Mesothelial cell of epicardium (in vitro differentiated cells): ENCODE measurements at places on chromosomes 1 and 21.

DNA sequence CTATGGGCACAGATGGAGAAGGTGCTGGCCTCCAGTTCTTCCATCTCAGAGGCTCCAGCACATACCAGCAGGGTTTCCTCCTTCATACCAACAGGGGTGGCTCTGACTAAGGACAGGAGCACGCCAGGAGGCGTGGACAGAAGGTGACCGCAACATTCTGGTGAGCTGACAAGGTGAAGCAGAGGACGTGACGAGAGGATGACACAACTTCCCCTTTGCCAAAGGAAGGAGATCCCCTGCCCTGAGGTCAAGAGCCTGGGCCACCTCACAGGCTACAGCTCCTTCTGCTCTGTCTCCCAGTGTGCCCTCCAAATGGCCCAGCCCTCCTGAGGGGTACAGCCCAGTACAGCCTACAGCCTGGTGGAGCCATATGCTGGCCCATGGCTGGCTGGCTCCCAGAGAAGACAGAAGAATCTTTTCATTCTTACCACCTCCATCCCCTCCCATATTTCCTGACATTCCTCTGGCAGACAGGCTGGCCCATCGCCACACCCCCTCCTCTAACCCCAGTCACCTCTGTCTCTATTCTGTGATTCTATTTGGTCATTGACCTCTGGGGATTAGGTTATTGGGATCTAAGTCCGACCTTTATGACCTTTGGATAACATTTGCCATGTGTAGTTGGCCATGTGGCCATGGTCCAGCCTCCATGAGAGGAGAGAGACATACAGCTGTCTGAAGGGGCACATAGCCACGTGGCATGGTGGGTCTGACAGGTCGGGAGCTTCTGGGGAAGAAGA lies 5.1 kb upstream of the LAMB3 start:
- H3K4me3 ChIP-seq, result no peak overlapping the region
- H3K27ac ChIP-seq, result no peak overlapping the region
- no peaks in the 10 kb centered on the region for H3K36me3 ChIP-seq
- H3K27me3 ChIP-seq, result no peaks in the 10 kb centered on the region
- H3K4me1 ChIP-seq, result peaks cover 46% of the 10 kb centered on the region

DNA sequence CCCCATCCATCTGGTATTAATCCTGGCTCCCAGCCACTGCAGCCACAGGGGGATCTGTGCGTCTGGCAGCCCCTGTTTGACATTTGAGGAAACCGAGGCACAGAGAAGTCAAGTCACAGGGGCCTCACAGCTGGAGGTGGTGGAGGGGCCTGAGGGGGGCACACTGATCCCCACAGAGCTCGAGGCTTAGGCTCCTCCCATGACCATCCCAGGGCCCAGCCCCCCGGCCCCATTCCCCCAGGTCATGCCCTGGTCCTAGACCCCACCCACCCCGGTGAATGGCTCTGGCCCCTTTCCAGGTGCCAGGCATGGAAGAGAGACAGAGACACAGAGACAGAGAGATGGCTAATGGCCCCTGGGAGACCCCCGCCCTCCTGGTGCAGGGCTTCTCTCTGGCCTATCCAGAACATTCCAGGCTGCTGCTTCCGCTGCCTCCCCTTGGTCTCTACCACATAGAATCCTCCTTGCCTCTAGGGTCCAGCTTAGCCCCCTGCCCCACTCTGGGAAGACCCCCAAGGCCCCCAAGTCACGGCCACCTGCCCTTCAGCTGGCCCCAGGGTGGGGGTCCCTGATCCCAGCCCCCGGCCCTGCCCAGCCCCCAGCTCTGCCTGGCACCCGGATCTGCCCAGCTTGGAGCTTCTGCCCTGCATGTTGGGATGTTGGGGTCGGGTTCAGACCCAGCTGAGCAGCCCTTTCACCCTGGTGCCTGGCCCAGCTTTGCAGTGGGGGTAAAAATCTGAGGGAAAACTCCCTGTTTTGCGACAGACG lies 29.2 kb upstream of the LRRC3 start:
- no peak overlapping the region for H3K27ac ChIP-seq
- no peaks in the 10 kb centered on the region for H3K27me3 ChIP-seq
- no peak overlapping the region for H3K4me3 ChIP-seq
- no peaks in the 10 kb centered on the region for H3K4me1 ChIP-seq

DNA sequence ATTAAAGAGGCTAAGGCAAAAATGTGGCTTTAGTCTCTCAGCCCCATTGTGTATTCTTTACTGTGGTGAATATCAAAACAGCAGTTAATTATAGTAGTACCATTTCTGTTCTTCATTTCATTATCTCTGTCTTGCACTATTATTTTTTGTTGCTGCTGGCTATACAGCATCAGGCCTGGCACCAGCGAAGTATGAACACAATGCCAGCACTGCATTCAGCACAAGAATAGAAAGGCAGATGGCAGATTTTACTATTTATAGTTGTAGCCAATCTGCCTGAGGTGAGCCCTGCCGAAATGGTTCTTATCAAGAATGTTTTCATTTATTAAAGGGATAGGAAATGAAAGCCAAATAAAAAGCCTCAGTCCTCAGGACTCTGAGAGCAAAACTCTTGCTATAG lies 72.1 kb downstream of the GPR52 start:
- H3K4me1 ChIP-seq, result no peaks in the 10 kb centered on the region
- no peaks in the 10 kb centered on the region for H3K27me3 ChIP-seq
- H3K27ac ChIP-seq, result no peak overlapping the region
- DNase-seq, result no peak
- H3K4me3 ChIP-seq, result no peak overlapping the region

- no peaks in the 10 kb centered on the region for H3K36me3 ChIP-seq
- H3K4me3 ChIP-seq, result no peak overlapping the region
Observed at GRCh38 chr1:183274836-183275235, 88.8 kb downstream of the LAMC2 start.

- DNase-seq, result no peak
- no peaks in the 10 kb centered on the region for H3K36me3 ChIP-seq
Observed at GRCh38 chr1:210731193-210731592, 402.5 kb downstream of the HHAT start.

- no peak for DNase-seq
- H3K27me3 ChIP-seq, result peaks cover 12% of the 10 kb centered on the region
- H3K4me3 ChIP-seq, result no peak overlapping the region
- H3K4me1 ChIP-seq, result no peaks in the 10 kb centered on the region
Observed at GRCh38 chr21:34640858-34641257, 25.9 kb upstream of the RCAN1 start.

DNA sequence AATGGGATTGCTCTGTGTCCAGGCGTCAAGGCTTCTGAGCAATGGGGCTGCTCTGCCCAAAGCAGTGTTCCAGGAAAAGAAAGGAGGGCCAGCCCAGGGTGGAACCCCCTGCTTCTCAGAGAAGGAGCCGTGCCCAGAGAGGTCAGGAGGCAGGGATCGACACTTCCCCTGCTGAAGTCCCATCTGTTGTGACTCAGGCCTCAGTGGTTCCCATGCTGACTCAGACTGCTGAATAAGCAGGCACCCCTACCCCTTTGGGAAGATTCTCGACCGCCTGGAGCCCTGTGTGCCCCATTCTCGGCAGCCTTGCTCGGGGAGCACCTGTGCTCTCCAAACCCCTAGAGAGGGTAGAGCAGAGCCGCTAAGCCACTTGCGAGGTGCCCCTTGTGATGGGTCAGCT lies 23.9 kb downstream of the PKP1 start:
- H3K4me3 ChIP-seq, result no peak overlapping the region
- H3K27ac ChIP-seq, result no peak overlapping the region
- no peak for DNase-seq
- no peaks in the 10 kb centered on the region for H3K36me3 ChIP-seq

GRCh38 chr1:199272628-199273086 lies 633.8 kb downstream of the PTPRC start:
- H3K36me3 ChIP-seq, result no peaks in the 10 kb centered on the region
- H3K4me3 ChIP-seq, result no peak overlapping the region
- H3K27me3 ChIP-seq, result no peaks in the 10 kb centered on the region

- H3K4me1 ChIP-seq, result peaks cover 34% of the 10 kb centered on the region
- no peaks in the 10 kb centered on the region for H3K36me3 ChIP-seq
- no peak overlapping the region for H3K4me3 ChIP-seq
- no peak for DNase-seq
Observed at GRCh38 chr1:30806381-30807317, 49.1 kb upstream of the LAPTM5 start.

- H3K4me1 ChIP-seq, result no peaks in the 10 kb centered on the region
- no peak for DNase-seq
- no peak overlapping the region for H3K4me3 ChIP-seq
- H3K36me3 ChIP-seq, result peaks cover 11% of the 10 kb centered on the region
Observed at GRCh38 chr1:227776331-227776771, 39.1 kb upstream of the PRSS38 start.

GRCh38 chr1:59604191-59604590 lies 210.6 kb upstream of the HOOK1 start:
- no peak for DNase-seq
- peaks cover 17% of the 10 kb centered on the region for H3K36me3 ChIP-seq
- H3K4me3 ChIP-seq, result no peak overlapping the region
- H3K27ac ChIP-seq, result no peak overlapping the region

DNA sequence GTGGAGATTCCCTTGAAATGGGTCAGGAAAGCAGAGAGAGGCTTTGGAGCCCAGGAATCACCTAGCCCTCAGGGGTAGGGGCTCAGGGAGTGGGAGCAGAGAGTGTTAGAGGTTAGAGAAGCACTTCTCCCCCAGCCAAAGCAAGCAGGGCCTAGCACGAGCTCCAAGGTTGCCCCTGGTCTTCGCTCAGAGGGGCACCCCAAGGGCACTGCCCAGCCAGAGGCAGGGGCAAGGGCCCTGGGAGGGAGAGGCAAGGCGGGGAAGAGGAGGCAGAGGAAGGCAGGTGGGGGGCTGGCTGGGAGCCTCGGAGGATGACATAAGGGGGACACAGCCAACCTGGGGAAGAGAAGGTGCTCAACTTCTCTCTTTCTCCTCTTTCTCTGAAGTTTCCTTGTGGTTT lies 71.9 kb downstream of the CASZ1 start:
- H3K27me3 ChIP-seq, result peaks cover 52% of the 10 kb centered on the region
- no peaks in the 10 kb centered on the region for H3K36me3 ChIP-seq
- peak overlapping the region; percentile 77 for H3K27ac ChIP-seq
- H3K4me3 ChIP-seq, result no peak overlapping the region

GRCh38 chr1:79128722-79129121 lies 122.2 kb upstream of the ADGRL4 start:
- no peaks in the 10 kb centered on the region for H3K36me3 ChIP-seq
- no peaks in the 10 kb centered on the region for H3K4me1 ChIP-seq
- DNase-seq, result no peak
- no peak overlapping the region for H3K4me3 ChIP-seq
- H3K27ac ChIP-seq, result no peak overlapping the region

DNA sequence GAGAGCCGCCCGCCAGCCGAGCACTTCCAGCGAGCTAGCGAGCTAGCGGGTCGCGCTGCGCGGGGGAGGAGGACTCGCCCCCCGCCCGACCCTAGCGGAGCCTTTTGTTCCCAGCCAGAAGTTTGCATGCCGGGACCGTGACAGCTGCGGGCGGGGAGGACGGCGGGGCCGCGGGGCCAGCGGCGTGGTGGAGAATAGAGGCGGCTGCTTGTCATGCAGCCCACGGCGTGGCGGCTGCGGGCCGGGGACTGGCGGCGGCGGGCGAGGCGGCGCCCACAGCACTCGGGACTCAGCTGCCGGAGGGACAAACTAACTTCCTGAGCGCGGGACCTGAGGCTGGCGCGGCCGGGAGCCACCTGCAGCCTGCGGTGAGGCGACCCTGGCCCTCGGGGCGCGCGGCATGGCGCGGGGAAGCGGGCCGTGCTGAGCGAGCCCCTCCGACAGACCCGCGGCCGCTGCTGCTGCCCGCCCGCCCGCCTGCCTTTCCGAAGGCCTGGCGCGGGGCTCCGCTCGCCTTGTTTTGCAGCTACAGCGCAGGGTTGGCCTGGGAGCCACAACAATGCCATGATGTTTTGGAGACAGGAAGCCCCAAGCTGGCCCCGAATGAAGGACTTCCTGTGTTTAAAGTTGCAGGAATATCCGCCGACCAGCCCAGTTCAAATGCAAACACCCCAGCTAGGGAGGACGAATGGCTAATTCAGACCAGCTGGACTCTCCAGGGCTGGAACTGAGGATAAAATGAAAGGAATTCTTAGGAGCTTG lies 82.2 kb upstream of the BMP8A start:
- no peaks in the 10 kb centered on the region for H3K27me3 ChIP-seq
- H3K4me1 ChIP-seq, result peaks cover 77% of the 10 kb centered on the region
- H3K4me3 ChIP-seq, result peak overlapping the region; percentile 89
- DNase-seq, result peak; percentile 55
- H3K36me3 ChIP-seq, result peaks cover 9% of the 10 kb centered on the region
- peak overlapping the region; percentile 92 for H3K27ac ChIP-seq

- no peak for DNase-seq
- peaks cover 15% of the 10 kb centered on the region for H3K36me3 ChIP-seq
- H3K27ac ChIP-seq, result peak overlapping the region; percentile 95
- H3K27me3 ChIP-seq, result no peaks in the 10 kb centered on the region
- peak overlapping the region; percentile 25 for H3K4me3 ChIP-seq
Observed at GRCh38 chr1:164647211-164647610, 88.2 kb downstream of the PBX1 start.

GRCh38 chr1:49307457-49307856 lies 530.8 kb upstream of the BEND5 start:
- no peak overlapping the region for H3K27ac ChIP-seq
- no peak for DNase-seq
- H3K36me3 ChIP-seq, result peaks cover 3% of the 10 kb centered on the region
- H3K4me3 ChIP-seq, result no peak overlapping the region

DNA sequence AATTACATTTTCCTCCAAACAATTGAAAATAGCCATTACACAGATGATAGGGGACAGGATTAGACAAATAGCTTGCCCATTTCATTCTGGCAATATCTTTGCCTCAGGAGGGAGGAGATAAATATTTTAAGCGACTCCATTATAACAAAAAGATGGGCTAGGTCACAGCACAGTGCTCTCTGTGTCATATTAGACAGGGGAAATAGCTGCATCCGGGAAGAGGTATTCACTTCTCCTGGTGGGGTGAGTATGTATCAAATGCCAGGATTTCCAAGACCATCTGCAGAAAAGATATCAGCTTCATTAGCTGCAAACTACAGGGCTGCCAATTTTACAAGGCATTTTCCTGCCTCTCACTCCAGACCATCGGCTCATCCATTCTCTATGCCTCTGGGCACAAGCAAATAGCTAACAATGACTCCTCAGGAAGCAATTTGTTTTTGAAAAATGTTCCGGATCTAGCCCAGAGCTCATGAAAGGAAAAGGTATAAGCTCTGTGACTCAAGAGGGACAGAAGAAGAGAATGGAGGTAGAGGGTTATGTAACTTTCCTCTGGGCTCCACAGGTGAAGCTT lies 41.9 kb upstream of the ANGPTL7 start:
- H3K4me1 ChIP-seq, result peaks cover 6% of the 10 kb centered on the region
- H3K36me3 ChIP-seq, result peaks cover 25% of the 10 kb centered on the region
- no peaks in the 10 kb centered on the region for H3K27me3 ChIP-seq
- no peak overlapping the region for H3K27ac ChIP-seq

DNA sequence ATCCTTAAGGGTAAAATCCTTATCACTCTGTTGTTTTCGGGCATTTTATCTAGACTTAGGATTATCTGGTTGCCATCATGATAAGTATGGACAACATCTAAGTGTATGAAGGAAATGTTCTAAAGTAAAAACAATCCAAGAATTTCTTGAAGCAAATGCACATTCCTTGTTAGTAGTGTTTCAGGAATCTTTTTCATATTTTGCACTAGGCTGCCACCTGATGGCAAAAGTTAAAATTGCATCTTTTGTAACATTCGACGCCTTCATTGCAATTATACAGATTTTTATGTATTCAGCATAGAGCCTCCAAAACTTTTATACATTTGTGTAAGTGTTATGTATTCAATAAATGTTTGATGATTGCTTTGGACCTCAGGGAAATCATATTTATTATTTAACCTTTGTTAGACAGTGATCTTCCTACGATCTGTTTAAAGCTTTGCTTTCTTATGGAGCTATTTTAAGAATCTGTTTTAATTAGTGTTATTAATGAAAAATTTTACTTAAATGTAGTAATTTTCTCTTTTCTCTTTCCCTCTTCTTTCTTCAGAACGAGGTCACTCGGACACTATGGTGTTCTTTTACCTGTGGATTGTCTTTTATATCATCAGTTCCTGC lies 49.4 kb upstream of the KIAA1614 start:
- no peaks in the 10 kb centered on the region for H3K27me3 ChIP-seq
- H3K4me1 ChIP-seq, result peaks cover 6% of the 10 kb centered on the region
- no peak overlapping the region for H3K4me3 ChIP-seq
- no peak for DNase-seq
- H3K36me3 ChIP-seq, result peaks cover 9% of the 10 kb centered on the region
